ENCODE measurements at places on chromosomes 5 and 9.

GRCh38 chr5:127830157-127830556 lies 127.0 kb downstream of the CCDC192 start:
- DNase-seq: no peak

DNA sequence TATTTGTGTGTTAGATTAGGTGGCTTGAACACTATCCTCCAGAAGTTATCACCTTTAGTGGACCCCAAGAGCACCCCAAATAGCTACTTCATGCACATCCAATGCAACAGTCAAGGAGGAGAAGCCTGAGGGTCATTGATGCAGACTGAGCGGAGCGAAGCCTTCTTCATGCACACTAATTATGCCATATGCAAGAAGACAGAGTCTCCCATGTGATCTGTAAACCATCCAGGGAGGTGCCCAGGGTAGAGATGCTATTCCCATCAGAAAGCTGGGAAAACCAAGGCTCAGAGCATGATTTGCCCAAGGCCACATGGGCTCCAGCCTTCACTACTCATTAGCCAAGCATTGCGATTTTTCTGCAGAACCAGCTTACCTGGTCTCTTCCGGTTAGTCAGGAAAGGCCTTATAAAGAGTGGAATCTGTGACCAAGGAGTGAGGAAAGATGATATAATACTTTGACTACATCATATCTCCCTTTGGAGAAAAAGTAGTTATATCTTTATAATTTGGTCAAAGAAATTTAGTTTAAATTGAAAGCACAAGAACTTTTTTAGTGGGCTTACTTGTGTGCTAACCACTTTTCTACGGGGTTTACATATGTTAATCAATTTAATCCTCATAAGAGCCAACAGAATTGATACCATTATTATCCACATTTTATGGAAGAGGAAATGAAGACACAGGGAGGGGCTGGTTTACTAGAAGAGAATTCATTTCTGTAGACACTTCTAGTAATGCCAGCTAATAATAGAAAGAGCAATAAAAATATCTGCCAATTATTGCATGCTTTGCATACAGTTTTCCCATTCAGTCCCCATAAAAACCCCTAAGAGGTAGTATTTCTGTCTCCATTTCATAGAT lies 220.0 kb downstream of the ESM1 start:
- DNase-seq: no peak

DNA sequence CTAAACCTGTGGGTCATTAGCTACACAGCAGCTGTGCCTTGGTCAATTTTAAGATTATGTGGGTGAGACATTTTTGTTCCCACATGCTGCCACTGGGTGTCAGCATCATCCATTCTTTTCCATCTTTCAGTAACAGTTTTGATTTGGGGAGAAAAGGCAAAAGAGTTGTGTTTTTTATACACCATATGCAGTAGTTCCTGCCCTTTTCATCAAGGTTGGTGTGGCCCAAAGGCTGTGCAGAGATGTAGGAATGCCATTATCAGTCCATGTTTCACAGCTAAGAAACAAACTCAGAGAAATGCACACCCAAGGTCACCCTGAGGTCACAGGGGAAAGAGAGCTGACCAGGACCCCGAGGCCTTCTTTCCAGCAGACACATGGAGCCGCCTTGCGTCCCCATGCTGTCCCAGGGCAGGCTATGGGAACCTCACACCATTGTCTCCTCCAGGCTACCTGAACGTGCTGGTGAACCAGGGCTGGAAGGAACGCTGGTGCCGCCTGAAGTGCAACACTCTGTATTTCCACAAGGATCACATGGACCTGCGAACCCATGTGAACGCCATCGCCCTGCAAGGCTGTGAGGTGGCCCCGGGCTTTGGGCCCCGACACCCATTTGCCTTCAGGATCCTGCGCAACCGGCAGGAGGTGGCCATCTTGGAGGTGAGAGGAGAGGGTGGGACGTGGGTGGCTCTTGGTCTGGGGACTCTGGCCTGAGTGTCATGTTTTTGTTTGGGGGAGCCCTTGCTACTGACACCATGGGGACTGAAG lies 27.8 kb upstream of the GRPEL2 start:
- no peak for DNase-seq

DNA sequence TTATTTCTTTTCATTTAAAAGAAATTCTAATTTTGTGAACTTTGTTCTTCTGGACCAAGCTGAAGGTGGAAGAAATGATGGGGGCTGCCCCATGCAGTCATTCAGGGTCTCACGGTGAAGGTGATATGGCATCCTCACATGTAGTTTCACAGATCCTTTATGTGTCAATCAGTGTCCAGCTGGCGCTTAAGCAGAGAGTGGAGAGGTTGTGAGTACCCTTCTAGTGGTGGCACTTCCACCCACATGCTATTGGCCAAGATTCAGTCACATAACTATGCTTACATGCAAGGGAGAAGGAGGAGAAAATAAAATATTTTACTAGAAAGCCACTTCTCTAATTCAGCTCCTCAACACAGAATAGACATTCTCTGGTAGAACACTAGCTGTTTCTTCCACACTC lies 34.7 kb downstream of the PLPPR1 start:
- no peak for DNase-seq

- DNase-seq: no peak
Measured at GRCh38 chr9:3329361-3329760, 196.4 kb downstream of the RFX3 start.

GRCh38 chr9:77838986-77839385 lies 190.9 kb upstream of the GNA14 start:
- DNase-seq: no peak

- DNase-seq: no peak
Measured at GRCh38 chr5:71943874-71944273, 163.4 kb upstream of the MAP1B start.

GRCh38 chr5:35926389-35927051 lies 11.9 kb downstream of the CAPSL start:
- peak; percentile 33 for DNase-seq

GRCh38 chr5:170785416-170785815 lies 1.9 kb downstream of the GABRP start:
- DNase-seq: no peak

GRCh38 chr5:160455600-160455999 lies 33.9 kb downstream of the PTTG1 start:
- no peak for DNase-seq

- no peak for DNase-seq
Measured at GRCh38 chr5:141850786-141851185, 27.4 kb downstream of the PCDH1 start.

- peak; percentile 29 for DNase-seq
Measured at GRCh38 chr9:75170898-75171360, 82.6 kb downstream of the OSTF1 start.

DNA sequence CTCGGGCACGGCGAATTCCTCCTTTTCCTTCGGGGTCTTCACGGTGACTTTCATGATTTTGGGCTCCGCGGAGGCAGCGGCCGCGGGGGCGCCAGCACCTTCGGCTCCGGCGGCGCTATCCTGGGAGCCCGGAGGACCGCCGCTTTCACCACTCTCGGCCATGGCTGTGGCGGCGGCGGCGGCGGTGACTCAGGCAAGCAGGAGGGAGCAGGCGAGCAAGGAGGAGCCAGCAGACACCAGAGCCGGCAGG lies 315 bp downstream of the UBQLN1 start:
- no peak for DNase-seq

GRCh38 chr5:160105686-160106360 lies 13.4 kb downstream of the PWWP2A start:
- DNase-seq: no peak

GRCh38 chr9:73050065-73050816 lies 97.4 kb upstream of the ALDH1A1 start:
- DNase-seq: no peak

DNA sequence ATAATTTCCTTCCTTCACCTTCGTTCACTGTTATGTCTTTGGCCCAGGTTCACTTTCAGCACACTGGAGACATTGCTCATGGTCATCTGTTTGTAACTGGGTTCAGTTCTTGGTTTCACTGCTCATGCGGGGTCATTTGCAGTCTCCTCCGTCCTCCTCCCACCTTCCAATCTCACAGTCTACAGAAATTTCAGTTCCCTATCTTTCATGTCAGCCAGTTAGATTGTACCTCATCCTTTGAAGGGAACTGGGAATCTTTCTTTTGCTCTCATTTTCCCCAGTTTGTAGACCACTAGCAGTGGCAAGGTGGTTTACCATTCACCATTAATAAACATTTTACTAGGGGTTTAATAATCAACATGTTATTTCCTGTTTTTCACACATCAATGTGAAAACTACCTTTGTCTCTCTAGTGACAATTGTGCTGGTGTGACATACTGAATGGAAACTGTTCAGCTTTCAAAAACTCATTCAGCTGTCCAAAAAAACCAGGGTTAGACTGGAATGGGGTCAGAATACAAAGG lies 100.9 kb upstream of the IL6ST start:
- no peak for DNase-seq

DNA sequence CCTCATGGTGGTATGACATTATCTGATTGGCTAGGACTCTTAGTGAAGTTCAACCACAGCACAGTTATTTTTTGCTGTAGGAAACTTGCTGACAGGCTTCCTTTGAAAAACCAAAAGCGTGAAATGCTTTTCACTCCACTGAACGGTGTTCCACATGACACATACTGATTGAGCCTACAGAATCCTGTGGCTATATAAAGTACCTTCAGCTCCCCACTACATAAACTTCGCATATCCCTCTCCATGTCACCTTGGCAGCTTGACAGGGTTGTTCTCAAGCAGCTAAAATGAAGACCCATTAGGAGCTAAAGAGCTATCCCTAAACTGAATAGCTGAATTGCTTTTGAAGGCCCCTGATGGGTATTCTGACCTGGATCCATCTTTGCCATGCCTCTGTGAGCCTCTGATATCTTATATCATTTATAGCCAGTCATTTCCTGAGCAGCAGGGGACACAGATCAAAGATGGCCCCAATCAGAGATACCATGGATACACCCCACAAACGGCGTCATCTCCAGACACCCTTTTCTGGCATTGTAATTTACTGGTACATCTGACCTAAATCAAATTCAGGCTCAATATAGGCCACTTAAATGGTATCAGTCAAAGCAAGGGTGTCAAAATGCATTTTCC lies 91.5 kb downstream of the APBA1 start:
- DNase-seq: no peak

- no peak for DNase-seq
Measured at GRCh38 chr5:174798551-174798951, 74.2 kb downstream of the MSX2 start.

- no peak for DNase-seq
Measured at GRCh38 chr9:78858266-78858665, 561.3 kb downstream of the PSAT1 start.

DNA sequence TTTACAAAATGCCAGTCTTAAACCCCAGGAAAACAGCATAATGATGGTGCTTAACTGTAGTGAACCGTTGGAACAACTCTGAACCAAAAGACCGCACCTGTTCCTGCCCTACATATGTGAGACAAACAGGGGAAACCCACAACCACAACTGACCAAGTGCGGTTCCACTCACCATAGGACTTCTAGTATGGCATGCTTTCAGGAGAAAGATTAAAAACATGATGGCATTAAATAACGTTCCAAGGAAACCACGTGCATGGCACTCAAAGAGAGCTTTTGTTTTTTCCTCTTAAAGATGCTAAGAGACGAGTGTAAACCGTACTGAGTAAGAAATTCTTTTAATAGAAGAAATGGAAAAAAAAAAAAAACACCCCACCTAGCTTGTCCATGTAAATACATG lies 119.8 kb downstream of the SSBP2 start:
- no peak for DNase-seq

GRCh38 chr9:97794666-97795065 lies 58.4 kb upstream of the FOXE1 start:
- DNase-seq: no peak
